Smooth muscle cell of bladder (primary cell): ENCODE measurements at places on chromosomes 4 and X. TPM values are rescaled to one million over a fixed set of nuclear protein-coding genes. Genes with fewer than 3 reads are reported as not detected.

Gene CCDC120
- total RNA-seq = 0.09 and 0.28 TPM in 2 replicates

Gene CNGA1
- not detected in 2 replicates for total RNA-seq

Gene MAB21L2
- total RNA-seq = under 0.01 TPM in 1 of 2 replicates, not detected in the other

Gene TRPC5OS
- total RNA-seq = not detected in 2 replicates

Gene SLC34A2
- total RNA-seq = not detected in 2 replicates

Gene TCP11X1
- not detected in 2 replicates for total RNA-seq

Gene RHOXF2B
- under 0.01 TPM in 1 of 2 replicates, not detected in the other for total RNA-seq

Gene YIPF7
- total RNA-seq = not detected in 2 replicates

Gene ARMCX2
- total RNA-seq = 76.7 and 109 TPM in 2 replicates

Gene PNMA6A
- 1.6 and 3.2 TPM in 2 replicates for total RNA-seq

Gene TRIM75
- not detected in 2 replicates for total RNA-seq

Gene NIPAL1
- total RNA-seq = under 0.01 TPM in 2 replicates
